ENCODE measurements at places on chromosomes 11 and 22.

- DNase-seq: no peak
These were observed 1132.4 kb downstream of the BRD1 start for GRCh38 chr22:48695251-48695650.

GRCh38 chr11:102957953-102958352 is 2.4 kb upstream of the MMP13 start:
- peak; percentile 24 for DNase-seq

DNA sequence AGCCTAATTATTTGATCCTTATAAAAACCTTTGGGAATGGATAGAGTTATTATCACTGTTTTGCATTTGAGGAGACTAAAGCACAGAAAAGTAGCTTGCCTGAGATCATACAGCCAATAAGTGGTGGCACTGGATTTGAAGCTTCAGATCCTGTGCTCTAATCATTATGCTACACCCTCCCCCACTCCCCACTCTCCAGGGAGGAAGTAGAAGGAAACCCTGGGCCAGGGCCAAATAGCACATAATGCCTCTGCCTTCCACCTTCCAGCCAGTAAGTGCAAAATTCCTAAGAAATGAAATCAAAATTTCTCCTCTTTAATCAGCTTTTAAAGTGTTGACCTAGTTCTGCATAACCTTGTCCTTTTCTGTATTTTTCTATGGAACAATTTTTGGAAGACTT is 61.6 kb downstream of the SIK2 start:
- peak; percentile 43 for DNase-seq

- no peak for DNase-seq
These were observed 261.2 kb downstream of the CADM1 start for GRCh38 chr11:115242982-115243381.
